HCT116 (cell line): ENCODE measurements at places on chromosomes 4 and X.

DNA sequence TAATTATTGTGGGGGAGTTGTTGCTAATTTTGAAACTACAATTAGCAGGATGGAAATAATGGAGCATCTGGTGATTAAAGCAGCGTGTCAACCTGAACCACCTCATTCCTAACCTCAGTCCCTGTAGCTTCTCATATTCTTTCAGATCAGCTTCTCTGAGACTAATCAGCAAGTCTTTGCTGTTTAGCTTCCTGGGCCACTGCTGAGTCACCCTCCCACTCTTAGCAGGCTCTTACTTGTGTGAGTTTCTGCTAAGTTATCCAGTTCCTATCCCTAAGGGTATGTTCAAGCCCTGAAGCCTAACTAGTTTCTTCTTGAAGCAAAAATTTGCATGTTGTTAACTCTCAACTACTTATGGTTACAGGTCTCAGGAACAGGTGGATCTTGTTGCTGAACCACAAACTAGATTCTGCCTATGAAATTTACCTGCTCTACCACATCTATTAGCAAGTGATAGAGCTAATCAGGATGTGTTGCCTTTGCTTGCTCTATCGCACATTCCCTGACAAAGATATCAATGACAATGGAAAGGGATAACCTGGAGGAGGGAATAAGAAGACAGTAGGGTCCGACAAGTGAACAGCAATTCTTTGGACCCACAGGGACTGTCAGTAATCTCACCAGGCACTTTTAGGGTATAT lies 134.2 kb downstream of the EIF4E start:
- DNase-seq: no peak

GRCh38 chr4:139314047-139314800 lies 11.9 kb upstream of the NDUFC1 start:
- no peak for DNase-seq

DNA sequence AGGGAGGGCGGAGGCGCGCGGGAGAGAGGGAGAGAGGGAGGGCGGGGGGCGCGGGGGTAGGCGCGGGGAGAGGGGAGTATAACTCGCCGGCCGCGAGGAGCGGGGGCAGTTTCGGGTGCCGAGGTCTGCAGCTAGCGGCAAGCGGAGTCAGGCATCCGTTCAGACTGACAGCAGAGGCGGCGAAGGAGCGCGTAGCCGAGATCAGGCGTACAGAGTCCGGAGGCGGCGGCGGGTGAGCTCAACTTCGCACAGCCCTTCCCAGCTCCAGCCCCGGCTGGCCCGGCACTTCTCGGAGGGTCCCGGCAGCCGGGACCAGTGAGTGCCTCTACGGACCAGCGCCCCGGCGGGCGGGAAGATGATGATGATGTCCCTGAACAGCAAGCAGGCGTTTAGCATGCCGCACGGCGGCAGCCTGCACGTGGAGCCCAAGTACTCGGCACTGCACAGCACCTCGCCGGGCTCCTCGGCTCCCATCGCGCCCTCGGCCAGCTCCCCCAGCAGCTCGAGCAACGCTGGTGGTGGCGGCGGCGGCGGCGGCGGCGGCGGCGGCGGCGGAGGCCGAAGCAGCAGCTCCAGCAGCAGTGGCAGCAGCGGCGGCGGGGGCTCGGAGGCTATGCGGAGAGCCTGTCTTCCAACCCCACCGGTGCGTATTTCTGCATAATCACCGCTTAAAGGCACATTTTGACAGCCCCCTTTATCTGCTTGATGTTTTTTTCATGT lies at the start of gene POU4F2:
Gene POU4F2 (plus strand): TSS at position 108 of the 720 bp plus-strand sequence. CDS start 248 bp downstream, at position 356.
- no peak for DNase-seq

DNA sequence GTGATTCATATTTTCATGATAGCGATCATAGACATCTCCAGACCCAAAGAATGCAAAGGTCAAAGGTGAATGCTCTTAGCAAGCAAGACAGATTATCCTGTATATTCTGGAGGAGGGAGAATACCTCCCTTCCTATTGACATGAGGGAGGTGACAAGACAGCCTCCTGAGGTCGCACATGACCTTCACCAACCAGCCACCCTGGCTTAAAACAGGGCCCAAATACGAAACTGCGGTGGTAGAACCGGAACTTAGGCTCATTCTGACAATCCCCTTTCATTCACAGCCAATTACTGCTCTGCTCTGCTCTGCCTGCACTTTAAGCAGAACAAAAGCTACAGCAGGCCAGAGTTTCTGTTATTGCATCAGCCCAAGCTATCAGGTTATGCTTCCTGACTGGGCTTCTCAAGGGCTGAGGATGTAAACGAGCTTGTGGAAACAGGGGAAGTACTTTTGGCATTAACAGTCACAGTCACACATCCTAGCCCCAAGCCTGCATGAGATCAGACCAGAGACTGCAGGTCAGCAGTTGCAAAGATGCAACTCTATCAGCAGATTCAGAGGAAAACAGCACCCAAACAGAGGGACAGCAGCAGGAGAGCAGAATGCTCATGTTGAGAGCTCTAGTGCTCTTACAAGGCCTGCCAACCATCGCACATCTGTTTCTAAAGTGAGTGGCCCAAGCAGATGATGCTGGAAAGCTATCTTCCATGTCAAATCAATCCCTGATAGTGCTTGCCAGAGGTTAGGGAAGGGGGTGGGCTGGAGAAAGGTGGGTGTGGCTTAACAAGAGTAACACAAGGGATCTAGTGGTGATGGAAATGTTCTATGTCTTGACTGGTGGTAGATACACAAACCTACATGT lies 51.3 kb upstream of the MAP3K15 start:
- no peak for DNase-seq

GRCh38 chr4:172992648-172993378 lies 175.8 kb upstream of the GALNT7 start:
- DNase-seq: no peak

GRCh38 chrX:127764674-127765073 lies 287.5 kb downstream of the ACTRT1 start:
- DNase-seq: no peak

- no peak for DNase-seq
Observed at GRCh38 chrX:14590216-14590615, 60.9 kb downstream of the GLRA2 start.

- DNase-seq: no peak
Observed at GRCh38 chrX:905848-906566, 275.4 kb downstream of the SHOX start.
